Stimulated activated CD4-positive, alpha-beta T cell treated with anti-CD3 and anti-CD28 coated beads, Interleukin-1b, Interleukin-23, amount 100 ng/mL, for 1 hour (primary cell): ENCODE measurements at places on chromosomes 6 and 20.

DNA sequence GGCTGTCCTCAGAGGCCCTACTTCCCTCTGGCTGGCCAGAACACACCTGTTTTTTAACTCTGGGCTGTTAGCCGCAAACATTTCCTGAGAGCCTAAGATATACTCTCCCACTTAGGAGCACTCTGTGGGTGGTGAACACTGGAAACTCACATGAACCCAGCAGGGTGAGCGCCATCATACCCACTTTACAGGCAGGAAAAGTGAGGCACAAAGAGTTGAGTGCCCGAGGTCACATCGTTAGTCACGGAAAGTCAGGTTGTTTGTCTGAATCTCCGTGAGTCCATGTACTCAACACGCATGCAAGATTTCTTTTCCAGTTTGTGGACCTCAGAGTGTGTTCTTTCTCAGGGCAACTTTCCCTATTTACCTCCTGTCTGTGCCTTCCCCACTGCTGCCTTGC lies 1.9 kb downstream of the BAK1 start:
- DNase-seq, result no peak

GRCh38 chr20:64030371-64031134 lies 5.4 kb upstream of the C20orf204 start:
- no peak for DNase-seq

- DNase-seq, result no peak
Measured at GRCh38 chr6:122996794-122997505, 915 bp downstream of the CLVS2 start.

DNA sequence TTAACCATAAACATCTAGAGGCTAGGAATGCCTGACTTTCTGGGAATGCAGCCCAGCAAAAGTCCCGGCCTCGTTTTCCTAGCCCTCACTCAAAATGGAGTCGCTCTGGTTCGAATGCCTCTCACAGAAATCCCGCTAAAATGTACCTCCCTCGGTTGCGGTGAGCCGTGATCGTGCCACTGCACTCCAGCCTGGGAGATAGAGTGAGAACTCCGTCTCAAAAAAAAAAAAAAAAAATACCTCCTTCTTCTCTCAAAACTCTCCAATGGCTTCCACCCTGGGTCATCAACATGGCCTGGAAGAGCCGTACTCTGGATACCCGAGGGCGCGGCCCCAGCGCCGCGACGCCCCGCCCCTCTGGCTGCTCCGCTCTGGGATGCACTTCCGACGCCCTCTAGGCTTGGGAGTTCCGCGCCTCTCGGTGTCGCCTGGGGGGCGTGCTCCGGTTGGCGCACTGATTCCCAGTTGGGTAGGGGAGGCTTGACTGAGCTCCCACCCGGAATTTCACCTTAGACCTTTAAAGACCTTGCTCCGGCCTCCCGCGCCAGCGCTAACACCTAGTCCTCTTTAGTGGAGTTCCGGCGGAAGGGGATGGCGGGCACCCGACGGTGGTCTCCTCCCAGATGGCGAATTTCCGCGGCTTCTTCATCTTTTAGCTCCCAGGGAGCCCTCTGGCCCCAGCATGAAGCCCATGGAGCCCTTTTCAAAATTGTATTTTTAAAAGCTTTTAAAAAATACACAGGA lies 12.3 kb downstream of the HMGN4 start:
- DNase-seq, result no peak

DNA sequence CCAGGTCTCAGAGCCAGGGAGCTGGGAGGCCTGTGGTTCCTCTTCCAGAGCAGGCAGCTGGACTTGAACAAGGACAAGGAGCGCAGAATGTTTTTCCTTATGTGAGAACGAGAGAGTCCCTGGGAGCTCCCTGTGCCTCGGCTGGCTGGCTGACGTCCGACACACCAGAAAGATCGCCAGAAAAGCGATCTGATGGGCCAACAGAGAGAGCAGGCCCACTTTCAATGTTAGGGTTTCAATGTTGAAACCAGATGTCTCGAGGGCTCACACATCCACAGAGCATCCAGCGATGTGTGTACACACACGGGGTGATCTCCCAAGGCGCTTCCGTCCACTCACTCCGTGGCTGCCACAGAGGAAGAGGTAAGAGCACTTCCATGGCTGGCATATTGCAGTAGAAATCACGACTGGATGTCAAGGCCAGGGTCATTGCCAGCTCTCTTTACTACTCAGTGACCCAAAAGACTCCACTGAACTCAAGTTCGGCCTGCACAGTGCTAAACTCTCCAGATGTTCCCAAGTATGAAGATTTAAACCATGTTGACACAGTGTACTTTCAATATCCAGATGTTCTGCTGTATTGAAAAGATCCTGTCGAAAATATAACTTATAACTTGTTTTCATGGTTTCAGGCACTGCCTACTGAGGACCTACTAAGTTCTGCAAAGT lies 70.8 kb upstream of the FOXC1 start:
- DNase-seq, result no peak

DNA sequence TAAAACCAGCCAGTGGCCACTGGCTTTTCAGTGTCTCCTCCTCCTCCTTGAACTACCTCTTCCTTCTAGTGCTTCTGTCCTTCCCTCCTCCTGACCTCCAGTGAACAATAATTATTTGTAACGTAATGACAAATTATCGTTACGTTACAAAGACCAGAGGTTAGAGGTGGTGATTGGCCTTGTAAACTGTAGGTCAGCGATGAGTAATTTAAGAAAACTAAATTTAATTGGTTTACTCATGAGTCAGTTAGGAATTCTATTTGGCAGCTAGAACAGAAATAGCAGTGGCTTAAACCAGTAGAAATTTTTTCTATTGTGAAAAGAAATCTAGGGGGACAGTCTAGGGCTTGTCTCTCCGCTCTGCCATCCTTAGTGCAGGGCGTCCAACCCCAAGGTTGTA lies 38.8 kb downstream of the PPARD start:
- DNase-seq, result no peak

GRCh38 chr6:168320634-168321033 lies 1.1 kb upstream of the DACT2 start:
- DNase-seq, result no peak

DNA sequence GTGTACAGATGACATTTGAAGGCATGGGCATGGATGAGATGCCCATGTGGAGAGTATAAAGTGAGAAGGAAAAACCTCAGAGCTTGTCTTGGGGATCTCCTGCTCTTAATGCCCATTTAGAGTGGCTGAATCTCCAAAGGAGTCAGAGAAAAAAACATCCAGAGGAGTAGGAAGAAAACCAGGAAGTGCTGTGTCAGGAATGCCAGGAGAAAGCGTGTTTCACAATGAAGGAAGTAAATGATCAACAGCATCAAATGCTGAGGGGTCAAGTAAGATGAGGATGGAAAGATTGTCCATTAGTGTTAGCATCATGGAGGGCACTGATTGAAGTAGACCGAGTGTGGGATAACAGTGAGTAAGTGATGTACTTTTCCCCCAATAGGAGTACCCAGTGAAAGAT lies 56.1 kb downstream of the FIG4 start:
- DNase-seq, result no peak

- DNase-seq, result no peak
Measured at GRCh38 chr20:2713285-2713684, 20.7 kb downstream of the EBF4 start.

GRCh38 chr20:20497242-20497978 lies 129.5 kb downstream of the INSM1 start:
- DNase-seq, result no peak

GRCh38 chr6:34656378-34657036 lies 40.1 kb downstream of the ILRUN start:
- DNase-seq, result no peak

- DNase-seq, result no peak
Measured at GRCh38 chr6:42978487-42978838, 518 bp downstream of the PEX6 start.

DNA sequence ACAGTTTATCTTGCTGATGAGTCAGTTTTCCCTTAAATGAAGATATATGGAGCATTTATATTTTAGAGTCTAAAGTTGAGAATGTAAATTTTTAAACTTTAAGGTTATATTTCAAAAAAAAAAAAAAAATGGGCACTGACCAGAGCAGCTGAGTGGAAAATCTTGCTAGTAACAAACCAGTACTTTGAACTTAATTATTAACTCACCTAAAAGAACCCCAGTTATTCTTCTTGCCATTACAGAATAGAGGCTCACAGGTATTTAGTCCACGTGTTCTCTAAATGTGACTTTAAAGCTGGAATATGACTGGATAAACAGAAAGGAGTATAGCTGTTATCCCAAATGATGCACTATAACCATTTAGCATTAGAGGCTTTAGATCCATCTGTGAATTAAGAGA lies 178.4 kb downstream of the COL9A1 start:
- DNase-seq, result no peak

DNA sequence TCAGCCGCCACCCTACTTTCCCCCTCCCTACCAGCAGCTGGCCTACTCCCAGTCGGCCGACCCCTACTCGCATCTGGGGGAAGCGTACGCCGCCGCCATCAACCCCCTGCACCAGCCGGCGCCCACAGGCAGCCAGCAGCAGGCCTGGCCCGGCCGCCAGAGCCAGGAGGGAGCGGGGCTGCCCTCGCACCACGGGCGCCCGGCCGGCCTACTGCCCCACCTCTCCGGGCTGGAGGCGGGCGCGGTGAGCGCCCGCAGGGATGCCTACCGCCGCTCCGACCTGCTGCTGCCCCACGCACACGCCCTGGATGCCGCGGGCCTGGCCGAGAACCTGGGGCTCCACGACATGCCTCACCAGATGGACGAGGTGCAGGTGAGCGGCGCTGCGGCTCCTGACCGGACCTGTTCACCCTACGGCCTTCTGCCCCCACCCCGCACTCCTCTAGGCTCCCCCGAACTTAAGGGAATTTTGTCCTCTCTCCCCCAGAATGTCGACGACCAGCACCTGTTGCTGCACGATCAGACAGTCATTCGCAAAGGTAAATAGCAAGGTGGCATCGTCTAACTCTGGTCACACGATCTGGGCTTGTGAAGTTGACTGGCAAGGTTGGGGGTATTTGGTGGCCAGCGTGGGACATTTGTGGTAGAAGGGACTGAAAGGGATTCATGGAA lies 2.3 kb downstream of the TFAP2C start:
- no peak for DNase-seq

- no peak for DNase-seq
Measured at GRCh38 chr6:162702446-162702845, 25.1 kb downstream of the PRKN start.

DNA sequence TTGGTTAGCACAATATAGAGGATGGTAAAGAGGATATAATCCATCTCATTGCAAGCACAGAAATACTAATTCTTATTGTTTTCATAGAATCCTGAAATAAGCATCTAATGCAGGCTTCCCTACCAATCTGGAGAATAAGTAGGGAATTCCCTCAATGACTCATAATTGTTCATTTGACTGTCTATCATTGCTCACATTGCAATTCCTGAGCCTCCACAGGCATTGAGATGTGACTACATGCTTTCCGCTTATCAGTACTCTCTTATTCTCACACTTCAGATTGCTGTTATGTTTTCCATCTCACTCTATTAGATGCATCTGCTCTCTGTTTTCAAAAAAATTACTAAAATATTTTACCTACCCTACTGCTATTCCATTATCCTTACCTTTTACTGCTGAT lies 216.2 kb upstream of the PRSS16 start:
- no peak for DNase-seq

DNA sequence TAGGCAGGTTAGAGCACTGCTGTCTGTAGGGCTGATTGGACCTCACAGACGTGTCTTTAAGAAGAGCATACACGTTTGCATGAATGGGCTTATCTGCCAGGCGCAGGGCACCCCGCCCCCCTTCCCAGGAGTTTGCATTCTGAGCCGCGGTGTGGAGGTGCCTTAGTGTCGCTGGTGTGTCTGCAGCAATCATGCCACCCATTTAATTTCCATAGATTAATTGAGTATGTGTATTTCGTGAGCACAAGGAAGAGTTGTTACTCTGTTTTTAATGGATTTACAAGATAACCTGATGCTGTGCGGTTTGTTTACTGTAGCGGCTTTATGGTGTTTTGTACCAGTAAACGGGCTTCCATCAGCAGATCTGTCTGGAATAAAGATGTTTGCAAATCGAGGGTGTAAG lies 107.7 kb downstream of the ZDHHC14 start:
- DNase-seq, result no peak

DNA sequence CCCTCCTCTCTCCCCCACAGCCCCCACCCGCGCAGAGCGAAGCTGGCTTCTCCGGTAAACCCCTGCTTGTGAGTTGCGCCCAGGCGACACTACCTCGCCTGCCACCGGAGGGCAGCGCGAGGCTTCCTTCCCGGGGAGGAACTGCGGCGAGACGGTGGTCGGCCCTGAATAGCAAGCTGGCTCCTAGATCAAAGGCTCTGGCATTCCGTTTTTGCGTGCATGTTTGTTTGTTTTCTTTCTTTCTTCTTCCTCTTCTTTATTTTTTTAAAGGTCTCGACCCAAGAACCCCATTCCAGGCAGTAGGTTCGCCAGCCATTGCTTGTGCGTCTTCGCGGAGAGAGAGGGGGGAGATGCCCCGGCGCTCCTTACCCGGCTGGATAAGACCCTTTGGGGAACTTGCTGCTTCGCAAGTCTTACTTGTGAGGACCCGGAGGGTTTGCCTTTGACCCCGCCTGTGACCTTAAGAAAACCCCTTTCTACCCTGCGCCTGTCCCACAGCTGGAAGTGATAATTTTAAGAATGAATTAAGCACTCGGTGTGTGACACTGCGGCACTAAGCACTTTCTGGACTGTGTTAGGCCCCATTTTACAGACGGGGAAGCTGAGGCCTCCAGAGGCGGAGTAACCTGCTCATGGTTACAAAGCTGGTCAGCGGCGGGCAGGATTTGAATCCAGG lies 92.7 kb upstream of the SIRPA start:
- no peak for DNase-seq

- DNase-seq, result no peak
Measured at GRCh38 chr20:63224412-63225081, 8.6 kb upstream of the YTHDF1 start.

DNA sequence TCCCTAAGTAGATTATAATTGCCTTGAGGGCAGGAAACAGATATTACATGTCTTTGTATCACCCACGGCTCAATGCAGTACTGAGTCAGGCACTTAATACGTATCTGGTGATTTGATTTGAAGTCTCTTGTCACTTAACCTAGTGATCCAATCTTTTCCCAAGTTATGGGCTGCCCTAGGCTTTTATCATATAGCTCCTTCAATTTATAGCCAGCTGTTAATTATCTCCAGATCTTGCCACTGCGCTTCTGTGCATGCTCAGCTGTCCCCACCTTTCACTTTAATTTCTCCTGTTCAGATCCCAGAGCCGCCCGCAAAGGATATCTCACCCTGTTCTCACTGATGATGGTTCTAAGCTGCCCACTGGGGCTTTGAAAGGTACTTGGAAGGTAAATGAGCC lies 41.9 kb downstream of the SNHG17 start:
- DNase-seq, result no peak

DNA sequence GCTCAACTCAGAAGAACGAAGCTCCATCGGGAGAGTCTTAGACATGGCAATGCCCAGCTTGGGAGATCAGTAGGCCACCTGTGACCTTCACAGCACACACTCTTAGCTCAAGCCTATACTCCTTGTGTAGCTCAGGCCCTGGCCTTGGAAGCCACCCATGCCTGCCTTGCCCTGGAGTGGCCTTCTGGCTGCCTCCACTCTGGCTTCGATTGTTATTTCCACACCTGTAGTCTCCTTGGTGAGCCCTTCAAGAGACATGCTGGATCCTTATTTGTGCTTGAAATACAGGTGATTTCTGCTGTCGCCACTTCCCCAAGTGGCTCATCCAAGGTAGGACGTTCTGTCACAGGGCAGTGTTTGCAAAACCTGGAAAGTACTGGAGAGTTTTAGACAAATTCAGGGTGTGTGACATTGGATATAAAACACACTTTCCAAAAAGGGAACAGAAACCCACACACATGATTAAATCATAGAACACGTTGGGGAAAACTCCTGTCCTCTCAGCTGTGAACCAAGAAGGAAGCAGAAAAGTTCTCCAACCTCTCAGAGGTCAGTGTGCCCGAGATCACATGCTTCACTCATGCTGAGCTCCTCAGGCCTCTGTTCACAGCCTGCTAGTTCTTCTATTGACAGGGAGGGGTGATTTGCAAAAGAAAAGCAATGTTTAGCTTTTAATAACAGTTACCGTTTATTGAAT lies 391.8 kb downstream of the CDC5L start:
- no peak for DNase-seq
